ENCODE measurements at places on chromosomes 2 and 18.

GRCh38 chr2:126811101-126811500 is 87.6 kb upstream of the TEX51 start:
- no peak for DNase-seq

DNA sequence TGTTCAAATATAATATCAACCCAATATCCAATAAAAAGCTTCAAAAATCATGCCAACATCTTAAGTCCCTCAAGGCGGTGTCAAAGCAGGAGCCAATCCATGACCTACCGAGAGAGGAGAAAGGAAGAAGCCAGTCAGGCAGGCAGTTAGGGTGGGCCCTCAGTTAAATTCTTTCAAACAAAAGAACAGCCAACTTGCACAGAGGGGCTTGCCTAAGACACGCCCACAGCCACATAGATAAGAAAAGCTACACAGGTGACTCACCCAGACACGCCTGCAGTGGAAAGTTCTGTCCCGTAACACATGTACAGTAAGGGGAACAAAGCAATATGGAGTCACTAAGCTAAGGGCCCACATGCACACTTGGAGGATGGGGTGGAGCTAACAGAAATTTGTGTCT is 61.3 kb downstream of the SP110 start:
- no peak for DNase-seq

GRCh38 chr2:4938206-4938605 is 754.0 kb upstream of the SOX11 start:
- no peak for DNase-seq

- no peak for DNase-seq
Measured at GRCh38 chr18:12630136-12630535, 27.8 kb downstream of the SPIRE1 start.

GRCh38 chr2:173657996-173658717 is 303.5 kb downstream of the CDCA7 start:
- no peak for DNase-seq

DNA sequence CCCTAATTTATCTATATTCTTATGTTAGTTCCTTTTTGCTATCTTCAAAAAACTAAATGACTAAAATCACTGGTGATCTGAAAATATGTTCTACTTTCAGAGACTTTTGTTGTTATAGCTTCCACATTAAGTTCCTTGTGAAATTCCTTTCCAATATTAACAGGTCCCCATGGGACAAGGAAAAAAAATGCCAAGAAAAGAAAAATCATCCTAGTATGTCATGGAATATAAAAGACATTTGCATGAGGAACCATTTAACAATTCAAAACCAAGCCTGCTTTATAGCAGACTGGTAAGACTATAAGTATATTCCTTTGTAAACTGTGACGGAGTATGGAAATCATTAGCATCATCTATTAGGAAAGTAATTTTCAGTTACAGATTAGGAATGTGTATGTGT is 48.1 kb downstream of the COBLL1 start:
- DNase-seq, result no peak

- no peak for DNase-seq
Measured at GRCh38 chr2:236240228-236240990, 23.8 kb downstream of the ASB18 start.

DNA sequence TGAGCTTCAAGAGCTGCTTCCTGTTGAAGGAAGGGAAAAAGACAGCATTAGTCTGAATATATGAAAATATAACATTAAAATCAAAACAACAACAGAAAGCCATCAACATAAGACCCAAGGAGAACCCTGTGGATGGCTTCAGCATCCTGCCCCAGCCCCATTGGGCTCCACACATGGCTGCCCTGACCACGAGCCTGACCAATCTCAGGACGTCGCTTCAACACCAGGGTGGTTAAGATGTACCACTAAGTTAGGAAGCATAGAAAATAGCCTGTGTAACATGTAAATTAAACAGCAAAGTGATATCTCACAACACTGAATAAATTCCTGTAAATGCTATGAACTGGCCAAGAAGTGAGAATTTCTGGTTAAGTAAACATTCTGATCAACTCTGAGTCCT is 77.2 kb upstream of the CD226 start:
- DNase-seq, result no peak

DNA sequence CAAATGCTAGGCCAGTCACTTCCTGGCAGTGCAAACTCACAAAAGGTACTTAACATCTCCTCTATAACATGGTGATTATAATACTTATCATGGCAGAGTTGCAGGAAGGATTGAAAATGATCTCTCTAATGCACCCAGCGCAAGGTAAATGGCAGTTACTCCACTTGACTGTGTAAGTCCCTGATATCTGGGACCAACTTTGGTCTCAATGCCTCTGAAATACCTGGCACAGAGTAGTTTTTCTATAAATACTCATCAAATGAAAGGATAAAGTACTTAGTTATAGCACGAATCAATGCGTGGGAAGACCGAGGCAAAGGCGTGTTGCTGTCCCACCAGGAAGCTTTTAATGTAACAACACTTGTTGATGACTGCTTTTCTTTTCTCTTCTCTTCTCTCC is 24.8 kb downstream of the LRRC30 start:
- DNase-seq, result no peak

- no peak for DNase-seq
Measured at GRCh38 chr2:180662941-180663471, 317.4 kb upstream of the UBE2E3 start.

DNA sequence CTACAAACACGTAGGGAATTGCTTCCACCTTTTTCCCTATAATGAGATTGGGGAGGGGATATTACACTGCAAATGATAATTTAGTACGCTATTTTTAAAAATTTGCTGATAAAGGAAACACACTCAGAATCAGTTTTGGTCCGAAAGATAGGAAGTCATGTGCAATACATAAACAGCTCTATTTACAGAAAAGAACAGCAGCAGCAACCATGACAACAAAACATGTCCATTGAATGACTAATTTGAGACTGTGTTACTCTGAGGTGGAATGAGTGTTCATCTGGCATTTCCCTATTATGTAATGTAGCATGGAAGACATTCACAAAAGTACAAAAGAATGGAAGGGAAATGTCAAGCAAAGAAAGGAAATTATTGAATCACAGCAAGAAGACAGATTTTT is 337.2 kb downstream of the NBAS start:
- DNase-seq, result no peak

Data from stimulated activated CD4-positive, alpha-beta T cell treated with anti-CD3 and anti-CD28 coated beads, TNF-alpha, amount 100 ng/mL, for 24 hours (primary cell).